ENCODE measurements at places on chromosomes 1 and 21.

DNA sequence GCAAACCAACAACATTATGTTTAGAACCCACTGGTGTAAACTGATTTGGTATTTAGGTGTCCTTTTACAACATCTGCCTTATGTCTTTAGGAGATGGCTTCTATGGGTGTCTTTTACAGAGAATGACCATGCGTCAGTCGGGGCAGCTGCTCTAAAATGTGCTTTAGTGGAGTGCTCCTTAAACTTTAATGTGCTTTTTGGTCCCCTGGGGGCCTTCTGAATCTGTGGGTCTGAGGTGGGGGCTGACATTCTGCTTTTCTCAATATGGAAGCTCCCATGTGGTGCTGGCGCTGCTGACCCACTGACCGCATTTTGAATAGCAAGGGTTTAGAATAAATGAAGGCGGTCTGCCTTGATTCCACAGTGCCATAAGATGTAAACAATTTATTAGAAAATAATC lies 173.2 kb upstream of the B3GALT2 start:
- no peak for DNase-seq

- no peak for DNase-seq
Observed at GRCh38 chr1:150528196-150528595, 12.6 kb downstream of the FALEC start.

DNA sequence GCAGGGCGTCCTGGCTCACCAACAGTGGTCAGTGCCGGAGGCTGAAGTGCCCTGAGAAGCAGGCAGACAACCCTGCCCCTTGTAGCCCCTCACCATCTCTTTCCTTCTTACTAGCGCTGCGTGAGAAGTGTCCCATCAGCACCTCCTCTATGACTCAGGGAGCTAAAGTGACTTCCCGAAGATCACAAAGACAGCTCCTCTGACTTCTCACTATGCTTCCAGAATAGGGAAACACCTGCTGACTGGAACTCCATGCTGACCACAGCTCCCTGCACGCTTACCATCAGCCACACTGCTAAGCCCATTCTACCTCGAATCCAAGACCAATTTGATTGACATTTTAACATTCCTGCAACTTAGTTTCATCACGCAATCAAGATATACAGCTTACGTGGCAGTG lies 92.8 kb downstream of the JAK1 start:
- no peak for DNase-seq

- no peak for DNase-seq
Observed at GRCh38 chr1:169392406-169392805, 24.4 kb downstream of the BLZF1 start.

DNA sequence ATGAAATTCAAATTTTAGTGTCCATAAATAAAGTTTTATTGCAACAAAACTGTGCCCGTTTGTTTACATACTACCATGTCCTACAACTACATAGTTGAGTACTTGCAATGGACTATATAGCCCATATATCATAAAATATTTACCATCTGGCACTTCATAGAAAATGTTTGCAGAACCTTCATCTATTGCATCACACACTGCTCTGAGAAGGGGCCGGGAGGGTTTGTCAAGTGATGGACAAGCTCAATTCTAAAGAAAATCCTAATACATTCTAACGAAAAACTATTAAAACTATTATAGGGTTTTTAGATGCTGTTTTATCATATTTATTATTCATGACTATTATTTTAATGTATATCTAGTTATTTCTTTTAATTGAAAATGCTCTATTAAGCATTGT lies 35.9 kb downstream of the RGSL1 start:
- DNase-seq: no peak

DNA sequence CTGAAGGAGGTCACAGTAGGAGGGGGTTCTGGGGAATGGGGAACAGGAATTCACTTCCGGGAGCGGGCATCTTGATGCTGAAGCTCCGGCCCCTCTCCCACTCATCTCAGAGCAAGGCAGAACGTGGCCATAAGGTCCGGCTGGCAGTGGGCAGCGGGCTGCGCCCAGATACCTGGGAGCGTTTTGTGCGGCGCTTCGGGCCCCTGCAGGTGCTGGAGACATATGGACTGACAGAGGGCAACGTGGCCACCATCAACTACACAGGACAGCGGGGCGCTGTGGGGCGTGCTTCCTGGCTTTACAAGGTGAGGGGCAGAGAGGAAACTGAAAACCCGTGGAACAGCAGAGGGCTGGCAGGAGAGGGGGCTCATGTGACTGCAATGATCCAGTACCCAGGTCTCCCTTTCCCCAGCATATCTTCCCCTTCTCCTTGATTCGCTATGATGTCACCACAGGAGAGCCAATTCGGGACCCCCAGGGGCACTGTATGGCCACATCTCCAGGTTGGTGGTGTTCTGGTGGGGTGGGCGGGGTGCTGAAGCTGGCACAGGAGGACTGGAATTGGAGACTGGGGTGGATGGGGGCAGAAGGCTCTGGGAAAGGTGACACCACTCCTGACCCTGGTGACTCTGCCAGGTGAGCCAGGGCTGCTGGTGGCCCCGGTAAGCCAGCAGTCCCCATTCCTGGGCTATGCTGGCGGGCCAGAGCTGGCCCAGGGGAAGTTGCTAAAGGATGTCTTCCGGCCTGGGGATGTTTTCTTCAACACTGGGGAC lies 3.0 kb downstream of the SLC27A3 start:
- DNase-seq: no peak

- DNase-seq: no peak
Observed at GRCh38 chr1:76038287-76039004, 36.1 kb upstream of the ST6GALNAC3 start.

DNA sequence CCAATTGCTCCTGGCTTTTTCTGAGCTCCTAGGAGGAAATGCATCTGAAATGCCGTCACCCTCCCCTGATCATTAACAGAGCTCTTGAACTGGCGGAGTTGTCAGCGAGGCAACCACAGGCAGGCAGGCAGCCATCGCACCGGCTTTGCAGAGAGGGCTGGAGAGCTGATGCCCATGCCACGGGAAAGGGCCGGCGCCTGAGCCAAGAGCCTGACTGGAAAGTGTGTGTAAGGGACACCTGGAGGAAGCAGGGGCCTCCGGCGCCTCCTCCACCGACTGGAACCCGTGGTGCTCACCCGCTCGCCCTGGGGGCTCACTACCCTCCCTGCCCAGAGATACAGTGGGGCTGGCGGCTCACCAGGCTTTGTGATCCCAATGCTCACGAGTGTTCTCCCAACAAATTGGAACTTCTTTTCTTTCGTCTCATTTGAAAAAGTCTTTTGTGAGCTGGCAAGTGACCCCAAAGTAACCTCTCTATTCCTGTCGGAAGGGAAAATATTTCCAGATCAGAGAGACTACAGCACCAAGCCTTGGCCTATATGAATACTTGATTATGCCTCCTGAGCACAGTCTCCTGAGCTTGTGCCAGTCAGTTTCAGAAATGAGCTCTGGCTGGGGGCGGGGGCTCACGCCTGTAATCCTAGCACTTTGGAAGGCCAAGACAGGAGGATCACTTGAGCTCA lies 97.7 kb upstream of the SLC25A33 start:
- no peak for DNase-seq

GRCh38 chr1:29786195-29786594 lies 549.9 kb downstream of the PTPRU start:
- DNase-seq: no peak

GRCh38 chr1:213852107-213852506 lies 135.7 kb upstream of the PROX1 start:
- peak; percentile 13 for DNase-seq

- no peak for DNase-seq
Observed at GRCh38 chr1:82367456-82367855, 566.7 kb downstream of the ADGRL2 start.

DNA sequence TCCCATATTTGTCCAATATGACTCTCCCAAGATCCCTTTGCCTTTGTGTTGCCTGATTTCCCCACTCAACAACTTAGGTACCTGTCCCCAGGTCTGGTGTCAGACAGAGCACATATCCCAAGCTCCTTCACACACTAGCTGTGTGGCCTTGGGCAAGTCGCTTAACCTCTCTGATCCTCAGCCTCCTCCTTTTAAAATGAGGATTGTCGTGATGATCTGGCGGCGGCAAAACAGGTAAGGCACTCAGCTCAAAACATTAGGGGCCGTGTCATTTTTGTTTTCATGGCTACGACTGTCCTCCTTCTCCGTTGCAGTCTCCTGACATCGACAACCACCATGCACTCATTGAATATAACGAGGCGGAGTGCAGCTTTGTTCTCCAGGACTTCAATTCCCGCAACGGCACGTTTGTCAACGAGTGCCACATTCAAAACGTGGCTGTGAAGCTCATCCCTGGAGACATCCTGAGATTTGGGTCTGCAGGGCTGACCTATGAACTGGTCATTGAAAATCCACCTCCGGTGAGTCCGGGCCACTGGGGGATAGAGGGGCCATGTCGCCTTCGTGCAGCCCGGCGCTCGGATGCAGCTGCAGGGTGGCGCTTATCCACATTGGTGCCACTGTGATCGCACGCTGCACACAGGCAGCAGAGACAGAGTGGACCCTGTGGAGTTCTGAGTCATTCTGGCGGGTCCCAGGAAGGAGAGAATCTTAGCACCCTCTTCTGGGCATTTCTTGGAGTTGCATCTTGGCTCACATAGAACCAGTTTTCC lies 25.2 kb downstream of the FHAD1 start:
- DNase-seq: peak; percentile 41

DNA sequence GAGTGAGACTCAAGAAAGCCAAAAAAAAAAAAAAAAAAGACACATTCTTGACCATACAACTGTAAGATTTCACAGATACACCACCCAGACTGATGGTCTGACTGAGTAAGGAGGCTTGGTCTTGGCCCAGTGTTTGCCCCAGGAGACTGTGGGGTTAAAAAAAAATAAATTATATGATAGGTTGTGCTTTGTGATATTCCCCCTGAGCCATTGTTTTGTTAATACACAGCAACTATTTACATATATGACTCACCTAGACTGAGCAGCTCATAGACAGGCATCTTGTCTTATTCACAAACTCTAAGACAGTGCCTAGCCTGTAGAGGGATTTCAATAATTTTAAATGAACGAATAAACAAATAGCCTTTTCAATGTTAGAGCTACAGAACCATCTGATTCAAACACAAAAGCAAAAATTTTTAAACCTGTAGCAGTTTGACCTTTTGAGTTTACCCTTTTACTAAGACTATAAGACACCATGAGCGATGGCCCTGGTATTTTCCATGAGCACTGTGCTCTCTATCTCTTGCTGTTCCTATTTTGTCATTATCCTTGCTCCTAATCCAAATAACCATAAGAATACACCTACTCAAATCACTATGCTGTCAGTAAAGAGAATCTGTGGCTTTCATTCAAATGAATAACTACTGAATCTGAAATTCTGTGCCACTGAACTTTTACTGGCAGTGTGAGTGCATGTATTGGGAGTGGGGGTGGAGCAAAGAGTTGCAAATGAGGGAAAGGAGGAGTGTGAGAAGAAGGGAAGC lies 199.4 kb upstream of the PTBP2 start:
- no peak for DNase-seq

- no peak for DNase-seq
Observed at GRCh38 chr21:21921410-21922232, 923.4 kb downstream of the NCAM2 start.

DNA sequence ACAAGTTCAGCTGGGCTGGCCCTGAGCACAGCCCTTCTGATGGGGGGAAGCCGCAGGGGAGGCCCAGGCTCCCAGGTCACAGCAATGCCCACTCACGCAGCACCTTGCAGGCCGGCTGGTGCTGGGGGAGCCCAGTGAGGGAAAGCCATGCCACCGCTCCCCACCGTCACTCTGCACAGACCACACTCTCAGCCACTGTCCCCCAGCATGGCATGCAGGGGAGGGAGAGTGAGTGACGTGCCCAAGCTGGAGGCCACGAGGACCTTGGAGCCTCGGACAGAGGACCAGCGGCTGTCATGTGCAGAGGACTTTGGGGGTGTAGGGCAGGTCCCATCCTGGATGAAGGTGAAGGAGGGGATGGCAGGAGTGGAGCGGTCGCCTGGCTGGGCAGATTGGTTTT lies 25.1 kb downstream of the SLC45A1 start:
- DNase-seq: no peak

GRCh38 chr1:245906207-245906606 lies 600.9 kb downstream of the SMYD3 start:
- DNase-seq: no peak

DNA sequence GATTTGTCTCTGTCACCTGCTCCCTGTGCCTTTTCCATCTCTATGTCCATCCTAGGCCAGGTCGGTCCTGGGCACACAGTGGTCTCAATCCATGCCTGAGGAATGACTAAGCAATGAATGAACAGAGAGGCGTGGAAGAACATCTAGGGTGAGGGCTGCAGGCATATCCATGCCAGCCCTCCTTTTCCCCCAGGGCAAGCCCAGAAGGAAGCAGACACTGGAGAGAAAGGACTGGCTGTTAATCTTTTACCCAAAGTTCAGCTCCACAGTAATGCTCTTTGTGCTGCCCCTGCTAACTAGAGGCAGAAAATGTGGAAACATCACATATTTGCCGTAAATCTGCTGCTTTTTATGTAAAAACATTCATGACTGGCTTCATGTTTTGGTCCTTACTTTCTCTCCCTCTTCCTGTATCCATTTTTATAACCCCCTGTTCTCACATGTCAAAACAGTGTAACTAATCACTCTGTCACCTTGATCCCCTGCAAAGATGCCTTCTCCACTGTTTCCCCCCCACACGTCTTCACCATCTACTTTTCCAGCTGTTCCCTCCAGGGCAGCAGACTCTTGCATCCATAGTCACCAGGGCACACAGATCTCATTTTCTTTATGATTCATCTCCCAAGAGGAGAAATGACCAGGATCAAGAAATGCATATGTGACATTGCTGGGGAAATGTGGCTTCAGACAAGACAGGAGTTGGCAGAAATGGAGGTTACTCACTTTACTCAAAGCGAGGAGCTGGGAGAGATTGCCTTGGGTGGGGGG lies 166.4 kb upstream of the PROX1 start:
- DNase-seq: no peak

GRCh38 chr21:16108561-16109075 lies 378.8 kb downstream of the USP25 start:
- DNase-seq: no peak

- DNase-seq: no peak
Observed at GRCh38 chr1:65090406-65090805, 57.6 kb upstream of the AK4 start.

DNA sequence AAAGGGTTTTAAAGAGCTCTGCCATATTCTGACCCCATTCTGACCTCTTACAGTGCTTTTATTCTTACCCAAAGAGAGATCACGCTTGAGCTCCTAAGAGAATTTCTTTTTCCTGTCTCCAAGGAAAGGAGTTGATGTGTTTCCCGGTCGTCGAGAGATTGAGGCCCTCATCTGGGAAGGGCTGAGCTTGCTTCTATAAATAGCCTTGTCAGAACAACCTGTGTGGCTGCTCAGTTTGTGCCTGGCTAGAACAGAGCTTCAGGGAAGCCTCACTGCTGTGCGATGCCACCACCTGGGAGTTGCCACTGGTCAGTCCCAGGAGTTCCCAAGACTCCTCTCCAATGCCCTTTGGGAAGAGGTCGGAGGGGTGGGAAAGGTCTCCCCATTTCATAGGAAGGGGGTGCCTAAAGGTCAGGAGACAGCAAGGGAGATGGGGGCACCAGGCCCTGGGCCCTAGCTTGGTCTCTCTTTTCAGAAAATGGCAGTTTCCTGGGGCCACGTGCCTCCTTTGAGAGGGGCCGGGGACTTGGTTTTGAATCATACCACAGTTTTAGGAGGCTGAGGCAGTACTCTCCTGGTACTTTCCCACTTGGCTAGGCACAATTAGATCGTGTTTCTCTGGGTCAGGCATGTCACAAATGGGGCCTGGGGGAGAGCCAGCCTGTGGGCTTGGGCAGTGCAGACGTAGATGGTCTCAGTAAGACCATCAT lies 52.1 kb downstream of the EIF2D start:
- no peak for DNase-seq

- DNase-seq: no peak
Observed at GRCh38 chr1:48757363-48757762, 19.3 kb downstream of the BEND5 start.

All from CD4-positive, alpha-beta T cell treated with Interleukin-4 for 1 hour (primary cell).